Naive thymus-derived CD4-positive, alpha-beta T cell (primary cell): ENCODE measurements at places on chromosomes 2 and 18.
A peak's percentile ranks its signal among the peaks of the same experiment; 100 is the strongest.

DNA sequence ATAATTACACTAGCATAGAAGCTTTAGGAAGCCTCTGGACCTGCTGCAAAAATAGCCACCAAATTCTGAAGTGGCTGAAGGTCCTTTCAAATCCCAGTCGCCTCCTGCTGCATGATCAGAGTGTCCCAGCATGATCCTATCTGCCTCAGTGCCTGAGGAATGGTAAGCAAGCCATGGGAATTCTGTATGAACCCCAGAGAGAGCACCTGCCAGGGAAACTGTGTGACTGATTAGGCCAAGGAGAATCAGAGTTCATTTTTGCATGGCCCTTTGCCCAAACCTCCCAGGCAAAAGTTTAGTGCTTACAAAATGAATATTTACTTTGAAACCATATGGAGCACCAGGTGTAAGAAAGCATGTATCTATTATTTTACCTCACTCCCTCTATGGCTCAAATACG lies 221.4 kb downstream of the ARL4C start:
- peaks cover 16% of the 10 kb centered on the region for H3K4me1 ChIP-seq
- no peak for DNase-seq
- no peaks in the 10 kb centered on the region for H3K36me3 ChIP-seq
- H3K4me3 ChIP-seq = no peak overlapping the region
- no peak overlapping the region for H3K27ac ChIP-seq

DNA sequence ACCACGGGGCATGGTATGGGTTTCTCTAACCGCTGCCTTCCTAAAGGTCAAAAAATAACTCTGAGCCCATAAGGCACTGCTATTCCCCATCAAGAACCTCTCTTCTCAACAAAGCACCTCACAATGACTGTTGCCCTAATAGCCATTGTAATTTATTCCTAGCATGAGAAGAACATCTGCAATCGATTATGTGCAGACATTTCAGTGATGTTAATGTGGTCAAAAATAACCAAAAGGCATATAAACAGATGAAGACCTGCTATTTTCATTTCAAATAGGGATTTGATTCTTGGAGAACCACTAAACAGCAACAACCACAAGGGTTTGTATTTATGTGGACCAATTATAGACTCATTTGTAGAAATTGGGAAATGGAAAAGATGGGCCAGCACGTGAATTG lies 356.6 kb downstream of the FBXO15 start:
- no peak overlapping the region for H3K4me3 ChIP-seq
- H3K36me3 ChIP-seq = no peaks in the 10 kb centered on the region
- H3K27me3 ChIP-seq = no peaks in the 10 kb centered on the region
- H3K27ac ChIP-seq = no peak overlapping the region
- no peaks in the 10 kb centered on the region for H3K4me1 ChIP-seq

- peaks cover 80% of the 10 kb centered on the region for H3K36me3 ChIP-seq
- H3K27ac ChIP-seq = peak overlapping the region; percentile 46
- DNase-seq = no peak
- H3K4me1 ChIP-seq = no peaks in the 10 kb centered on the region
- H3K4me3 ChIP-seq = no peak overlapping the region
These were observed 65.9 kb downstream of the EIF5B start for GRCh38 chr2:99403084-99403483.

- no peak overlapping the region for H3K27ac ChIP-seq
- no peaks in the 10 kb centered on the region for H3K27me3 ChIP-seq
- no peaks in the 10 kb centered on the region for H3K4me1 ChIP-seq
- no peaks in the 10 kb centered on the region for H3K36me3 ChIP-seq
- DNase-seq = no peak
These were observed 1224.7 kb upstream of the CELF4 start for GRCh38 chr18:38790303-38790702.

GRCh38 chr18:58770601-58771000 lies 94.1 kb upstream of the ZNF532 start:
- no peak for DNase-seq
- H3K4me3 ChIP-seq = no peak overlapping the region
- peaks cover 11% of the 10 kb centered on the region for H3K4me1 ChIP-seq
- peaks cover 4% of the 10 kb centered on the region for H3K27me3 ChIP-seq

DNA sequence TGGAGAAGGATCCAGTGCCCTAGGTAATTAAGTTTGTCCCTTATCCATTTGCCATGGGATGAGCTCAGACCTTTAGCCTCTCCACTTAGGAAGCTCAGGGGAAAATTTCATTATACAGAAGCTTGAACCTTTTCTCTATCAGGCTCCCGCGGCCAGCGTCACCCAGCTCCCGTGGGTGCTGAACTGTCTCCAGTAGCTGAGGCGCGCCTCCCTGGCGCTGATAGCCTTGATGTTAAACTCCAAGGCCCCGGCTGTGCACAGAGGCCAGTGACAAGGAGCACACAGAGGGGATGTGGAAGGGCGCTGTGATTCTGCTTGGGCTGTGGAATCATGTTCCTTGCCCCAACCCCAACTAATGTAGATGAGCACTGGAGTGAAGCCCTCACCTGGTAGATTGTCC lies 50.8 kb downstream of the NRP2 start:
- no peaks in the 10 kb centered on the region for H3K36me3 ChIP-seq
- H3K4me3 ChIP-seq = no peak overlapping the region
- no peak overlapping the region for H3K27ac ChIP-seq
- H3K4me1 ChIP-seq = no peaks in the 10 kb centered on the region
- H3K27me3 ChIP-seq = no peaks in the 10 kb centered on the region

- DNase-seq = no peak
- no peaks in the 10 kb centered on the region for H3K27me3 ChIP-seq
- no peak overlapping the region for H3K4me3 ChIP-seq
- no peaks in the 10 kb centered on the region for H3K4me1 ChIP-seq
These were observed 191.2 kb upstream of the ZEB2 start for GRCh38 chr2:144711084-144711483.

- no peak for DNase-seq
- H3K4me3 ChIP-seq = no peak overlapping the region
- no peaks in the 10 kb centered on the region for H3K4me1 ChIP-seq
- no peak overlapping the region for H3K27ac ChIP-seq
- no peaks in the 10 kb centered on the region for H3K27me3 ChIP-seq
These were observed 84.6 kb downstream of the TMEM163 start for GRCh38 chr2:134634054-134634753.

DNA sequence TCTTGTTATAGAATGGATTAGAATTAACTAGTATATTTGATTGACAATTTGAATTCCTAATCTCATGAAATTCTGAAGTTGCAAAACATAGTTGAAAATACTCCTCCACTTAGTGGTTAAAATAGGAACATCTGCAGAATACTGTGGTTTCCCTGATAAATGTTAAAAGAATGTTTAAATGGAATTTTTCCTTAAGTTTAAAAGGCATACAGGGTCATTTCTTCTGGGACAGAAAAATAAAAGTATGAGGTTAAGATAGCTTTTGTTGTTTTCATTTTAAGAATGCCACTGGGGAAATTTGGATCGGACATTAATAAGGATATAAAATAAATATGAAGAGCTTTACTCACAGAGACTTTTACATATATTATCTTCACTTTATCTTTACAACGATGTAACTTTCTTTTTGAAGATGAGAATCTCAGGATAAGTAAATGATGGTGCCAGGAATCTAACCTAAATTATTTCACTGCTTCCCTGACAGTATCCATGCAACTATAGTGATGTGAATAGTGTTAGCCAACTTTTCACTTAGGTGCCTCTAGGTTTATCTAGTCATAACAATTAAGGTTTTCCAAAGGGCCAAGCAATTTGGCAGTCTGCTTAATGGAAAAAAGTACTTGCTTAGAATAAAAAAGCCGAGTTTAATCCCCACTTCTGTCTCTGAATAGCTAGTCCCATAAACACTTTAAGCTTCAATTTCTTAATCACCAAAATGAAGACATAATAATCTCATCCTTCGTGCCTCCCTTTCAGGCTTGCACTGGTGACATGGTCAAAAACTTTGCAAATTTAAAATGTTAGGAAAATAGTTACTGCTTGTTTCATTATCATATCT lies 151.8 kb upstream of the STK17B start:
- H3K27ac ChIP-seq = no peak overlapping the region
- no peaks in the 10 kb centered on the region for H3K27me3 ChIP-seq
- DNase-seq = no peak
- no peaks in the 10 kb centered on the region for H3K36me3 ChIP-seq
- H3K4me3 ChIP-seq = no peak overlapping the region
- no peaks in the 10 kb centered on the region for H3K4me1 ChIP-seq

GRCh38 chr2:54438271-54438670 lies 17.9 kb upstream of the SPTBN1 start:
- no peak for DNase-seq
- no peak overlapping the region for H3K4me3 ChIP-seq
- H3K36me3 ChIP-seq = no peaks in the 10 kb centered on the region

GRCh38 chr18:58212274-58212673 lies 168.2 kb downstream of the NEDD4L start:
- no peaks in the 10 kb centered on the region for H3K36me3 ChIP-seq
- DNase-seq = no peak
- H3K27me3 ChIP-seq = no peaks in the 10 kb centered on the region

GRCh38 chr2:147110962-147111361 lies 733.9 kb upstream of the ACVR2A start:
- no peak overlapping the region for H3K27ac ChIP-seq
- DNase-seq = no peak
- H3K36me3 ChIP-seq = no peaks in the 10 kb centered on the region
- no peaks in the 10 kb centered on the region for H3K4me1 ChIP-seq
- H3K27me3 ChIP-seq = no peaks in the 10 kb centered on the region

DNA sequence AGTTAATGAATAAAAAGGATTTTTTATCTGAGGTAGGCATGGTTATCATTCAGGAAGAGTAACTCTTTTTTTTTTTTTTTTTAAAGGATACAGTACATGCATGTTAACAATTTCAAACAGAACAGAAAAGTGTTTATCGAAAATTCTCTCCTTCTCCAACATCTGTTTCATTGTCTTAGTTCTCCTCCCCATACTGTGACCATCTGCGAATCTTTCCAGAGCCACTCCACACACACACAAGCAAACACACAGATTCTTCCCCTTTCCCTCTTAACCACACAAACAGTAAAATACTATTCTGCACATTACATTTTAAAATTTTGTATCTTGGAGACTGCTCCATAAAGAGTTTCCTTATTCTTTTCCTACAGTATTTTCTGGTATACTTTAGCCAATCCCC lies 38.0 kb downstream of the NPC1 start:
- H3K27me3 ChIP-seq = no peaks in the 10 kb centered on the region
- H3K4me3 ChIP-seq = no peak overlapping the region
- DNase-seq = no peak
- H3K4me1 ChIP-seq = no peaks in the 10 kb centered on the region
- peaks cover 23% of the 10 kb centered on the region for H3K36me3 ChIP-seq
- H3K27ac ChIP-seq = no peak overlapping the region

- H3K27me3 ChIP-seq = peaks cover 43% of the 10 kb centered on the region
- no peak for DNase-seq
- no peak overlapping the region for H3K27ac ChIP-seq
- no peak overlapping the region for H3K4me3 ChIP-seq
- no peaks in the 10 kb centered on the region for H3K36me3 ChIP-seq
These were observed 1.7 kb upstream of the HOXD13 start for GRCh38 chr2:176090862-176091261.

DNA sequence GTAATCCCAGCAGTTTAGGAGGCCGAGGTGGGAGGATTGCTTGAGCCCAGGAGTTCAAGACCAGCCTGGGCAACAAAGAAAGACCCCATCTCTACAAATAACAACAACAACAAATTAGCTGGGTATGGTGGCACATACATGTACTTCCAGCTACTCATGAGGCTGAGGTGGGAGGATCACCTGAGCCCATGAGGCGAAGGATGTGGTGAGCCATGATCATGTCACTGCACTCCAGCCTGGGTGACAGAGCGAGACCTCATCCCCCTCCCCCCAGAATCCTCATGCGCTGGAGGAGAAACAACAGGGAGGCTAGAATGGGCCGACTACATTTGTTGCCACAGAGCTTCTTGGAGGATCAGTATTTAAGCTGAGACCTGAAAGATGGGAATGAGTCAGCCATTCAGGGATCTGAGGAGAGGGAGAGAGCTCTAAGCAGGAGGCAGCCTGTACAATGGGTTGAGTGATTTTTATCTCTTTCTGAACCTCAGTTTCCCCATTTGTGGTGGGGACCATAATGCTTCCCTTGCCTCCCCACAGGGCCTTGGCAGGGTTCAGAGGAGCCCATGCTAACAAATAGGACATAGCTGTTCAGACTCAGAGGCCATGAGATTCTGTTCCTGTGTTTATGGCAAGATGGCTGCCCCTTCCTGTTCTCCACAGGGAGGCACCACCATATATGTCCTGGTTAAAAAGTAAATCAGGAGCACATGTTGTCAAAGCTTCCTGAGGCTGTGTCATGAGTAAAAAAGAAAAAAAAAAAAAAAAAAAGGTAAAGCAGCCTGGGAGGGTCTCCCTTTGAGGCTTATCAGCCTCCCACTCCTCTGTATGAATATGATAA lies 131.4 kb upstream of the HAAO start:
- H3K27ac ChIP-seq = no peak overlapping the region
- no peaks in the 10 kb centered on the region for H3K36me3 ChIP-seq
- no peak overlapping the region for H3K4me3 ChIP-seq
- no peaks in the 10 kb centered on the region for H3K27me3 ChIP-seq

DNA sequence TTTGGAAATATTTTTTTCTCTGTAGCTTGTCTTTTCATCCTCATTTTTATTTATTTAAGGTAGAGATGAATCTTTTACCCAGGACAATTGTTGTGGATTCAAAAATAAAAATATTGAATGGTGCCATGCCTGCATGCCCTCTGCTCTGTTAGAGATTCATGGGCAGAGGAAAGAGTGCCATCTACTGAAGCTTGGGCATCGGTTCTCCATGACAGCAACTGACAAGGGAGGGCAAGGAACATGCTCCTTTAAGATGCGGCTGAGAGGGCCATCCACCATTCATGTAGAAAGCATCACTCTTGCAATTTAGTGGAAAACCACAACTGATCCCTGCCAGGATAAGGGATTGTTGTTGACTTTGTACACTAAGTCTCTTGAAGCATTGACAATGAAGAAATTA lies 79.9 kb downstream of the PARD3B start:
- H3K27ac ChIP-seq = no peak overlapping the region
- H3K4me3 ChIP-seq = no peak overlapping the region
- no peaks in the 10 kb centered on the region for H3K4me1 ChIP-seq
- DNase-seq = no peak
- H3K36me3 ChIP-seq = no peaks in the 10 kb centered on the region
- no peaks in the 10 kb centered on the region for H3K27me3 ChIP-seq

DNA sequence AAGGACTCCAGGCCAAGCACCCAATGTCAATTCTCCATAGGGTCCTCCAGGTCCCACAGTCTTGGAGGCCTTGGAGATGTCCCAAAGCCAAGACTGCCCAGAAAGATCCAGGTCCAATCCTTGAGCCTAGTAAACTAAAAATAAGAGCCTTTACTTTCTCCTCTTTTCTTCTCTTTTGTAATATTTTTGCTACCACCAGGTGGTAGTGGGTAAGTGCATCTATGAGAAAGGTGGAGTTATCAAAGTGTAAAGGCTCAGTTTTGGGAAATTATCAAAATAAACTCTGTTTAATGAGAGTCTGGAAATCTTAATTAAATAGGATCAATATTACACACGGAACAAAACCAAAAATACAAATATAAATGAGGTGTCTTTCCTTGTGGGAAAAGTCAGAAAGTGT lies 276.4 kb downstream of the ALK start:
- DNase-seq = no peak
- H3K27ac ChIP-seq = no peak overlapping the region
- no peaks in the 10 kb centered on the region for H3K27me3 ChIP-seq
- H3K36me3 ChIP-seq = no peaks in the 10 kb centered on the region
- no peak overlapping the region for H3K4me3 ChIP-seq
- H3K4me1 ChIP-seq = no peaks in the 10 kb centered on the region

- DNase-seq = no peak
- H3K4me3 ChIP-seq = no peak overlapping the region
- no peaks in the 10 kb centered on the region for H3K4me1 ChIP-seq
These were observed 96.4 kb downstream of the LOXHD1 start for GRCh38 chr18:46560671-46561045.
